ENCODE measurements at places on chromosomes 1 and 21. TPM values are rescaled to one million over a fixed set of nuclear protein-coding genes. Genes with fewer than 3 reads are reported as not detected.

GRCh38 chr1:234851450-234852438 lies 241.8 kb upstream of the IRF2BP2 start:
- no peak for DNase-seq

The OSCP1 gene
- total RNA-seq = 1.9 TPM

The S100A5 gene
- 1.8 TPM for total RNA-seq

The KANK4 gene
- not detected for total RNA-seq

The CYP4Z1 gene
- total RNA-seq = not detected
